ENCODE measurements at places on chromosomes 11 and 22. TPM values are rescaled to one million over a fixed set of nuclear protein-coding genes. Genes with fewer than 3 reads are reported as not detected.

TOM1 gene
- total RNA-seq: 47.9 TPM

GRK3 gene
- 3.6 TPM for total RNA-seq

DNA sequence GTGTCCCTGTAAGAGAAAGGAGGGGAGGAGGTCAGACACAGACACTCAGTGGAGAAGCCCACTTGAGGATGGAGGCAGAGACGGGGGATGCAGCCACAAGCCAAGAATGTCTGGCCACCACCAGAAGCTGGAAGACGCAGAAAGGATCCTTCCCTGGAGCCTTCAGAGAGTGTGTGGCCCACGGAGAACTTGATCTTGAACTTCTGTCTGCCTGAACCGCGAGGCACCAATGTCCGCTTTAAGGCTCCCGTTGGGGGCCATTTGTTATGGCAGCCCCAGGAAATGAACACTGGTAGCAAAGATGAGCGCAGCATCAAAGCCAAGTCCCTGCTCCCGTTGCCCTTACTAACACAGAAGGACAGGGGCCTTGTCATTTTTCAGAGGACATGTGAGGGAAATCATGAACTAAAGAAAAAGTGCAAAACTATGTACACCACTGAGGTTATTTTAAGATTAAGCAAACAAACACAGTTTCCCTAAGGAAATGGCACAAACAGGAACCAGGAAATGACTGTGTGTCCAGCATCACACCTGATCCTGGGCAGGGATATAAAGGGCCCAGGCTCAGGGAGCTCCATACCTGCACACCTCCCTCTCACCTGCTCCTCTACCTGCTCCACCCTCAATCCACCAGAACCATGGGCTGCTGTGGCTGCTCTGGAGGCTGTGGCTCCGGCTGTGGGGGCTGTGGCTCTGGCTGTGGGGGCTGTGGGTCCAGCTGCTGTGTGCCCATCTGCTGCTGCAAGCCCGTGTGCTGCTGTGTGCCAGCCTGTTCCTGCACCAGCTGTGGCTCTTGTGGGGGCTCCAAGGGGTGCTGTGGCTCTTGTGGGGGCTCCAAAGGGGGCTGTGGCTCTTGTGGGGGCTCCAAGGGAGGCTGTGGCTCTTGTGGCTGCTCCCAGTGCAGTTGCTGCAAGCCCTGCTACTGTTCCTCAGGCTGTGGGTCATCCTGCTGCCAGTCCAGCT, at the start of gene KRTAP5-6:
Gene KRTAP5-6 (plus strand): TSS at position 588 of the 963 bp plus-strand sequence. CDS start 51 bp downstream, at position 639.
- DNase-seq: no peak

DNA sequence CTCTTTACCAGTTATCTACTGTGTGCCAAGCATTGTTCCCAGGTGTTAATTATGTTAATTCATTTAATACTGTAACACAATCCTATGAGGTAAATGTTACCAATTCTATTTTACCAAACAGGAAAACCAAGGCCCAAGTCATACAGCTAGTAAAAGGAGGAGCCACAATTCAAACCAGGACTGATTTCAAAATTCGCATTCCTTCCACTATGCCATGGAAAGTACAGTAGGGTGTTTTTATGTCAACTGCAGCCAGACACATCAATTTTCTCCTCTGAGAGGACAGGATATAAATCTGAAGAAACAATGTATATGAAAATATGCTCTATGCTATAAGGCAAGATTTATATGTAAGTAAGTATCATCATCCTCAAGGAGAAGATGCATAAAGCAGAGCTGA, 104.3 kb downstream of the RPL27A start:
- no peak for DNase-seq

- no peak for DNase-seq
Measured at GRCh38 chr11:121767433-121767832, 314.7 kb upstream of the SORL1-AS1 start.

GRCh38 chr11:93988455-93988854, 32.7 kb upstream of the HEPHL1 start:
- no peak for DNase-seq
